ENCODE measurements at places on chromosomes 7 and 10. TPM values are rescaled to one million over a fixed set of nuclear protein-coding genes. Genes with fewer than 3 reads are reported as not detected.

DNA sequence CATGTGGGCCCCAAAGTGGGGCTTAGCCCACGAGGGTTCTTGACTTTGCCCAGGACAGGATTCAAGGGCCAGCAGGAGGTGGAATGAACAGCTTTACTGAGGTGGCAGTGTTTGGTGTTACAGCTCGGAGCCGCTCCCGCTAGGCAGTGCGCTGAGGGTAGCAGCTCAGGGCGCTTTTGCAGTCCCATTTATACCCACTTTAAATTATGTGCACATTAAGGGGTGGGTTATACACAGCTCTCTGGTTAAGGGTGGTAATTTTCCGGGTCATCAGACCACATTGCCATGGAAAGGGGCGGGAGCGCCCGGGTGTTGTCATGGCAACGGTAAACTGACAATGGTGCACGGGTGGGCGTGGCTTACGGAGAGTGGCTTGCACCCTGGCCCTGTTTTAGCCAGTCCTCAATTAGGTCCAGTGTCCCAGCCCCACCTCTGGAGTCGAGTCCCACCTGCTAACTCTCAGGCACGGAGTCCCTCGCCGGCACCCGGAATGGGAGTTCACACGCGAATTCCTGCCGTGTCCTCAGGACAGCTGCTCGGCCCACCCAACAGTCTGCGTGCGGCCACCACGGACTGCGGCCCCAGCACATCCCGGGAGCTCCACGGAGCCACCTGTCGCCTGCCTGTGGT lies 58.2 kb upstream of the PDGFA start:
- DNase-seq: no peak

DNA sequence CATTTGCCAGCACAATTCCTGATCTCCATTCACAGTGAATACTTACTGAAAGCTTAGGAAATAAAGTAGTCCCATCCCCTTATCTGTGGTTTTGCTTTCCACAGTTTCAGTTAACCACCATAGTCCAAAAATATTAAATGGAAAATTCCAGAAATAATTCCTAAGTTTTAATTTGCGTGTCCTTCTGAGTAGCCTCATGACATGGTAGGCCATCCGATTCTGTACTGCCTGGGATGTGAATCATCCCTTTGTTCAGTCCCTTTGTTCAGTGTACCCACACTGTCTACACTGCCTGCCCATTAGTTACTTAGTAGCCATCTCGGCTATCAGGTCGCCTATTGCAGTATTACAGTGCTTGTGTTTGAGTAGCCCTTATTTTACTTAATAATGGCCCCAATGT lies 14.2 kb downstream of the RAB11FIP2 start:
- DNase-seq: no peak

GRCh38 chr7:16609842-16610450 lies 35.6 kb downstream of the ANKMY2 start:
- no peak for DNase-seq

- peak; percentile 48 for DNase-seq
Observed at GRCh38 chr10:59337201-59337652, 25.1 kb downstream of the FAM13C start.

DNA sequence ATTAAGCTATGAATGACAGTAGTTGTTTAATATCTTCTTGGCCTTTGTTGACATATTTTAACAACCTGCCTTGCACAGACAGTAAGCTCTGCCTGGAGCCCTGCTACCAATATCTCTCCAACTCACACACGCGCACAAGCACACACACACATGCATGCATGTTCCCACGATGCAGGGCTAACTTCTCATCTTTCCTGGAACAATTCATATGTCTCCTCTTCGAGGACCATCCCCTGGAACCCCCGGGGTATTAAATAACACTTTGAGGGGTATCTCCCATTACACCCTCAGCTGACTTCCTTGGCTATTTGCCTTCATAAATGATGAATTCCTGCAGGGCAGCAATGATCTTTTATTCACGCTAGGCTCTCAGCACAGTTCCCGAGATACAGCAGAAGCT lies 258.0 kb downstream of the TRIL start:
- DNase-seq: no peak

DNA sequence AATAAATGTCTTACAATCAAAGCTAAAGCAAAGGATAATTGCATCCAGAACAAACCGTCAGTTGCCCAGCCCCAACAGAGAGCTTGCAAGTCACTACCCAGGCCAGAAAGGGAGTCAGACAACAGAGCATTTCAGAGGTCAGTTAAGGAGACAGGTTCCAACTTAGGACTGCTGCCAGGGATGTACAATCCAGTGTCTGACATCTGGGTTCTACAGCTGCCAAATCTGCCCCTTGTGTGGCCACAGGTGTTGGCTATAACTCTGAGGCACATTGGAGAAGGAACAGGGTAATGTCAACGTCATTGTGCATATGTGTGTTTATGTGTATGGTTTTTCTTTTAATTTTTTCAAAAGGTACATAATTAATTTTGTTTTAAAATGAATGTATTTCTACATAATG lies 85.2 kb upstream of the GLCCI1 start:
- DNase-seq: no peak

DNA sequence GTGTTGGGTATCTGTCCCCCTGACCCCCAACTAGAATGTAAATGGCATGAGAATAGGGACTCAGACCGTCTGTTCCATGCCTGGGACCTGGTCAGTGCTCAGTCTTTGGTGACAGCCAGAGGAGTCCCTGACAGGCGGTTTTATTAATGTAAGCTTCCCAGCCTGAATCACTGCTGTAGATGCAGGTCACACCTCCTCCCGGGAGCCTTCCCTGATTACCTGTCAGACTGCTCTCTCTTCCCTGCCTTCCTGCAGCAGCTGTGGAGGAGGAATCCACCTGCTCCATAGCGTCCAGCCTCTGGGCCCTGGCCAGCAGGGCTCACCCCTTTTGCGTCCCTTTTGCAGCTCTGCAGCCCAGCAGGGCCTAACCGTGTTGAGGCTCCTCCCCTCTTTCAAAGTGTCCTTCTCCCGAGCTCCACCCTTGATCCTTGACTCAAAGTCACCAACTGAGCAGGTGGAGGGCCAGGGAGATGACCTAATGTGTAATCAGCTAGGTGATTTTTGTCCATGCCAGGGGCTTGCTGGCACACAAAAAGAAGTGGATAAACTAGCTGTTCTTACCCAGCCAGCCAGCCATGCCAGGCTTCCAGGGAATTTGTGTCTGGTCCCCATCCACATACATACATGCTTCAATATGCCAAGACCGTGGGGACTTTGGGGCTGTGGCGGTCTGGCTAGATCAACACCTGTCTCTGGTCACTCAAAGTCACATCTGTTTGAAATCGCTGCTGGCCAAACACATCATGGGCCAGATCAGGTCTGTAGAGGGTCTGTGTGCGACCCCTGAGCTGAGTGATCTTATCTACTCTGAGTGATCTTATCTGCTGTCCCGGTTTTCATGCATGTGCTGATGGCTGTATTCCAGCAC lies 195.1 kb downstream of the CCDC3 start:
- DNase-seq: no peak

DNA sequence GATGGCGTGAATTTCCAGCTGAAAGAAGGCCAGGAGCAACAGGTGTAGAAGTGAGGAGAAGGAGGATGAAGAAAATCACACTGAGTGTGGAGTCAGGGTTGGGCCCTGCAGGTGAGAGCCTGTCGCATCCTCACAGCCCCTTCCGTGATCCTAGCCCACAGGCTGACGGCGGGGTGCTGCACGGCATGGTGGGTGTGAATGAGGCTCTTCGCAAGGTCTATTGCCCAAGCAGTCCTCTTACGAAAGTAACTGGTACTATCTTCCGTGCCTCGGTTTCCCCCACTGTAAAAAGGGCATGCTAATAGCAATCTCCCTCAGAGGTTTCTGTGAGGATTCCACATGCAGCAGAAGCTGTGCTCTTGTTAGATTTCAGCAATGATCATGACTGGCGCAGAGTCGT lies 129.9 kb upstream of the TNS3 start:
- DNase-seq: no peak

- DNase-seq: peak; percentile 25
Observed at GRCh38 chr10:18214691-18215563, 74.7 kb downstream of the CACNB2 start.

- no peak for DNase-seq
Observed at GRCh38 chr7:39271402-39271801, 293.7 kb downstream of the POU6F2 start.

GRCh38 chr10:120424198-120424464 lies 32.9 kb upstream of the PLPP4 start:
- no peak for DNase-seq

DNA sequence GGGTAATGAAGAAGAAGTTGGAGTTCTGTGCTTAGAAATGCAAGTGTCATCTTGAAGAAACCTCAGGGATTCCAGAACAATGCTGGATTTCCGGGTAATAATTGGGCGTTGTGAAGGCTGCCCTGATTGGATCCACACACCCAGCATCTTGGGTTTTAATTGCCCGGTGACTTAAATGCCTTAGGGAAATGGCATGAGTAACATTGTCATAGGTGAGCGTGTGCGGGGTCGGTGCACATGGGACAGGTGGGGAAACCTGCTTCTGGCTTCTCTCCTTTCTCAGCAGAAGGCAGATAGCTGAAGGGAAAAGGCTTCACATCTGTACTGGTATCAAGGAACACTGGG lies 15.2 kb upstream of the CAMK1D start:
- no peak for DNase-seq

GRCh38 chr10:77586719-77587415 lies 50.7 kb downstream of the KCNMA1 start:
- no peak for DNase-seq

DNA sequence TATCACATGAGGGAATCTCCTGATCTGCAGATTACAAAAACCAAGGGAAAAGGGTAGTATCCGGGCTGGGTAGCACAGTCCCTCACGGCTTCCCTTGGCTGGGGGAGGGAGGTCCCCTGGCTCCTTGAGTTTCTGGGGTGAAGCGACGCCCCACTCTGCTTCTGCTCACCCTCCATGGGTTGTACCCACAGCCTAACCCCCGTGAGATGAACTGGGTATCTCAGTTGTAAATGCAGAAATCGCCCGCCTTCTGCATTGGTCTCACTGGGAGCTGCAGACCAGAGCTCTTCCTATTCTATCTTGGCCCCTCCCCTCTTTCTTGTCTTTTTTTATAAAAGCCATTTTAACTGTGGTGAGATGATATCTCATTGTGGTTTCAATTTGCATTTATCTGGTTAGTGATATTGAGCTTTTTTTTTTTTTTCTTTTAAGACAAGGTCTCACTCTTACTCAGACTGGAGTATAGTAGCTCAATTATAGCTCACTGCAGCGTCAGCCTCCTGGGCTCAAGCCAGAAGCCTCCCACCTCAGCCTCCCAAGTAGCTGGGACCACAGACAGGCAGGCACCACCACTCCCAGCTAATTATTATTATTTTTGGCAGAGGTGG lies 87.8 kb downstream of the ABCC2 start:
- no peak for DNase-seq

GRCh38 chr7:54014765-54015164 lies 527.4 kb upstream of the VSTM2A start:
- no peak for DNase-seq

- DNase-seq: no peak
Observed at GRCh38 chr7:32588657-32589056, 93.4 kb downstream of the AVL9 start.

GRCh38 chr7:126533715-126534114 lies 719.0 kb downstream of the GRM8 start:
- DNase-seq: no peak

DNA sequence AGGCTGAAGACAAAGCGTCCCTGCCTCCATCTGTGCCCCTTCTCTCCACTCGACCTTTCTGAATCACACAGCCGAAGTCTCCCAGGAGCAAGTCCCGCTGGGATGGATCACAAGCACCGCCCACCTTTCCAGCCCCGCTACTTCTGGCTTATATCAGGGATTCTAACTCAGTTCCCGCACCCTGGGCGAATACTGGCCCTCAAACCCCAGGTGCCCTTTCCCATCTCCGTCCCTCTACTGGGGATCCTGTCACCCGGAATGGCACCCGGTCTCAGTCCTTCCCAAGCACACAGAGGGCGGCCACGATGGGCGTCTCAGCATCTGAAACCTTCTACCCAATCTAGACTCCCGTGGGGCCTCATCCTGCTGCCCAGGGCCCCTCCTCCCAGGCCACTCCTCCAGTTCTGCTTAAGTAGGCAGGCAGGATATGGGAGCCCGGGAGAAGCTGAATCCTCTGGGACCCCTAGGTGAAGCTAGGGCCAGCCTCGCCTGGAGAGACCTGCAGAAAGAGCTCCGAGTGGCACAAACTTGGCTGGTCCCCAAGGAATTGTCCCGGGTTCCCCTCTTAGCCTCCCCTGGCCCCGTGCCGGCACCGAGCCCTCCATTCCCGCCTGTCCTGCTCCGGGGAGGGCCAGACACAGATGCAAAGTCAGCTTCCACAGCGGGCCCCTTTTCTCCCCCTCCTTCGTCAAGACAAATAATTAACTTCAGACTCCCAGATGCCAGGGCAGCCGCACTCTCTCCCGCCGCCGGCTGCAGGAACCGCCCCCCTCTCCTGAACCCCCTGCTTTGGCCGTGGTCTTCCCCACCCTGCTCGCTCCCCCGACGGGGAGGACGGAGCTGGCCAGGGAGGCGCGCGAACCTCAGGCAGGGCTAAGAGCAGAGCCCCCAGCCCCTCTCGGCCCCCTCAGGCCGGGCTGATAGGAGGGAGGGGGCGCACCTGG lies 612 bp downstream of the KCP start:
- DNase-seq: no peak

GRCh38 chr10:51788273-51788672 lies 88.9 kb upstream of the CSTF2T start:
- no peak for DNase-seq

DNA sequence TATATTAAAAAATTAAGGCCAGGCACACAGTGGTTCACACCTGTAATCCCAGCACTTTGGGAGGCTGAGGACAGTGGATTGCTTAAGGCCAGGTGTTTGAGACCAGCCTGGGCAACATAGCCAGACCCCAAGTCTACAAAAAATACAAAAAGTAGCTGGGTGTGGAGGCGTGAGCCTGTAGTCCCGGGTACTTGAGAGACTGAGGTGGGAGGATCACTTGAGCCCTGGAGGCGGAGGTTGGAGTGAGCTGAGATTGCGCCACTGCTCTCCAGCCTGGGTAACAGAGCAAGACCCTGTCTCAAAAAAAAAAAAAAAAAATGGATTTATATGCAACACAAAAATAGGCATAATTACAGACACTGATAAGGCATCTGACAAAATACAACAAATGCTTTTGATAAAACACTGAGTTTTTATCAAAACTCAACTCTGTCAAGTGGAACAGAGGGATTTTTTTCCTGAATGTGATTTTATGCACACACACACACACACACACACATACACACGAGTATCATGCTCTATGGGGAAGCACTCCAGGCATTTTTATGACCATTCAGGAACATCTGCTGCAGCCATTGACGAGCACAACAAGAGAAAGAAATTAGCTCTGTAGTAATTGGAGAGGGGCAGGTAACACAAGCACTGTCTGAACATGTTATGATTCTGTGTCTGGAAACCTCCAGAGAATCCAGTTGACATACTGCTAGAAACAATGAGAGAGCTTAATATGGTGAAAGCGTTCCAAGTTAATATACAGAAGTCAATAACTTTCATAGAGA lies 193.1 kb downstream of the WDR37 start:
- DNase-seq: no peak

GRCh38 chr10:124708922-124709520 lies 35.2 kb downstream of the FAM53B start:
- no peak for DNase-seq

The TRIM73 gene
- polyA plus RNA-seq: 4.6 TPM

The PGAM2 gene
- 366 TPM for polyA plus RNA-seq

The HOXA3 gene
- 14.3 TPM for polyA plus RNA-seq

The FAM221A gene
- 2.4 TPM for polyA plus RNA-seq

The CUBN gene
- 3.7 TPM for polyA plus RNA-seq

The PIK3CG gene
- polyA plus RNA-seq: 2.1 TPM
